ENCODE measurements at places on chromosomes 2 and 18. TPM values are rescaled to one million over a fixed set of nuclear protein-coding genes. Genes with fewer than 3 reads are reported as not detected.

ABCB11 gene
- not detected for polyA plus RNA-seq

KIF1A gene
- 89.2 TPM for polyA plus RNA-seq

KCNIP3 gene
- polyA plus RNA-seq, result not detected

RAX gene
- polyA plus RNA-seq, result not detected

SPC25 gene
- 1.8 TPM for polyA plus RNA-seq

KCNG2 gene
- polyA plus RNA-seq, result not detected
